ENCODE measurements at places on chromosomes 4 and X. TPM values are rescaled to one million over a fixed set of nuclear protein-coding genes. Genes with fewer than 3 reads are reported as not detected.

Gene FAM149A
- total RNA-seq = 0.80 TPM

Gene SSX4B
- not detected for total RNA-seq

Gene REELD1
- 0.18 TPM for total RNA-seq

Gene NUDT11
- 1.6 TPM for total RNA-seq

- H3K4me1 ChIP-seq = no peaks in the 10 kb centered on the region
- H3K4me3 ChIP-seq = no peak overlapping the region
- no peak for DNase-seq
- no peaks in the 10 kb centered on the region for H3K36me3 ChIP-seq
- H3K27me3 ChIP-seq = no peaks in the 10 kb centered on the region
These were observed 277.9 kb downstream of the TRIML1 start for GRCh38 chr4:188417181-188417580.

DNA sequence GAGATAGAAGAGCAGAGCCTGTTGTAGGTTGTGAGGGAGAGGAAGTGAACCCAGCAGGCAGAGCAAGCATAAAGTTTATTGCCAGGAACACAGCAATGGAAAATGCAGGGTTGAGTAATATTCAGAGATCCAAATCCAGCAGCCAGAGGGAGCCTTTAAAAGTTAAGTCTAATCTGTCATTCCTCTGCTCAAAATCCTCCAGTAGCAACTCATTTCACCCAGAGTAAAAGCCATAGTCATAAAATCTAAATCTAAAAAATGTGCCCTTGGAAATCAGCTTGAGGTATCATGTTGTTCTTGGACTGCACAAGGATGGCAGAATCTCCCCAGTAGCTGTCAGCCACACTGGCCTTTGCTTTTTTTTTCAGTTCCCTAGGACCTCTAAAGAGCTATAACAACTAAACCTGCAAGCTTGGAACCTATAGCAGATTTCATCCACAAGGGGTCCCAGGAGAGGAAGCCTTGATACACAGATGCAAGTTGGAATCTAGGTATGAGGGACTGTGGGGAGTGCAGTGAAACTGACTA lies 62.9 kb upstream of the FRAS1 start:
- no peak overlapping the region for H3K27ac ChIP-seq
- no peak overlapping the region for H3K4me3 ChIP-seq
- no peaks in the 10 kb centered on the region for H3K4me1 ChIP-seq
- no peaks in the 10 kb centered on the region for H3K36me3 ChIP-seq
- H3K27me3 ChIP-seq = no peaks in the 10 kb centered on the region
- no peak for DNase-seq

DNA sequence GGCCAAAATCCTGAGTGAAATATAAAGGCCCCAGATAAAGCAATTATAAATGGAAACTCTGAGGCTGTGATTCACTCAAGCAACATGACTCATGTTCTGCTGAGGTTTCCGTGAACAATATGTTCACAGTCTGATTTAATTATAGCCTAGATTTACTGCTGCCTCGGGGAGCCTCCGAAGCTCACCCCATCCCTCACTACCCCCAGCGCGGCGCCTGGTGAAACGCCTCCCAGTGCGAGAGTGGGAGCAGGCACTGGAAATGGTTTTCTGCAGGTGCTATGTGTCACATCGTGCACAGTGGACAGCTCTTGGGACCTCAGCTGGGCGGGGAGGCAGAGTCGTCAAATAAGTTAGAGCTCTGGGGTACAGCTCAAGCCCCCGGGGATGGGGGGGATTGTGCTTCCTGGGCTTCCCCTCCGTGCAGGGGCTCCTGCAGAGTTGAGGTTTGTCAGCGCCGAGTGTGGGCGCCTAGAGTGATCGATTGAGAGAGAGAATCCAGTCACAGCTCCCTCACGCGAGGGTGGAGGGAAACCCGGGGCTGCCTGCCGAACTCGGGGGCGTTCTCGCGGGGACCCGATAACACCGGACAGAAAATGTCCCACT lies 110.6 kb downstream of the PHKA2 start:
- no peaks in the 10 kb centered on the region for H3K27me3 ChIP-seq
- no peak overlapping the region for H3K4me3 ChIP-seq
- H3K36me3 ChIP-seq = no peaks in the 10 kb centered on the region
- H3K27ac ChIP-seq = no peak overlapping the region
- no peak for DNase-seq
- no peaks in the 10 kb centered on the region for H3K4me1 ChIP-seq

GRCh38 chrX:10242026-10242425 lies 85.3 kb downstream of the CLCN4 start:
- no peak overlapping the region for H3K4me3 ChIP-seq
- no peaks in the 10 kb centered on the region for H3K4me1 ChIP-seq

GRCh38 chrX:118049713-118050112 lies 66.9 kb downstream of the KLHL13 start:
- no peaks in the 10 kb centered on the region for H3K4me1 ChIP-seq
- H3K4me3 ChIP-seq = no peak overlapping the region
- H3K27ac ChIP-seq = no peak overlapping the region
- H3K36me3 ChIP-seq = no peaks in the 10 kb centered on the region
- H3K27me3 ChIP-seq = no peaks in the 10 kb centered on the region
- no peak for DNase-seq

GRCh38 chrX:110992611-110993010 lies 103.4 kb upstream of the PAK3 start:
- peak; percentile 0 for DNase-seq
- H3K36me3 ChIP-seq = no peaks in the 10 kb centered on the region
- no peaks in the 10 kb centered on the region for H3K27me3 ChIP-seq
- no peaks in the 10 kb centered on the region for H3K4me1 ChIP-seq
- no peak overlapping the region for H3K27ac ChIP-seq

DNA sequence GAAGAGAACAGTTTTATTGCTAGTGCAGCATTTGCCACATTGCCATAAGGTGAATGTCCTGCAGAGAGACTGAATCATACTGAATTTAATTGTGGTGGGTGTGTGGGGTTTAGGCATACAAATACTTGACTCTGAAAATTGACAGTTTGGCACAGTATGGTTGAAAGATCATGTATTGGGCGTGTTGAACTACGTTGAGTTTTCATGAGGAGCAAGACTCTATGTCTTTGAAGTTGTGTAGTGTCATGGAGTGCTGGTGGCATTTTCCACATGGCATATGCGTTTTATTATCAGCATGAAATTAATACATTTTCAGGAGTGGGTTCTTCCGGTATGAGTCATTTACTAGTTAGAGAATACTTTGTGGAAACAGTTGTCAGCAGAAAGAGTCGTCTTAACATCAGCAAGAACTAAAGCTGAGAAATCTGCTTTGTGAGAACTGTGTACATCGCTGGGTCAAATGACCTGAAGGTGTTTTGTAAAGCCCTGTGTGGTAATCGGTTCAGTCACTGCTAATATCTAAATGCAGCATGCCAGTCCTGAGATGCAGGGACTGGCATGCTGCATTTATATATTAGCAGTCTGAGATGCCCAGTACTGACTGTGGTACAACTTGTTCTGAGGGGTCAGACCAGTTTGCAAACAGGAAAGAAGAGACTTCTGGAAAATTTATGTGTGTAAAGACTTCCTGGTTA lies 50.3 kb downstream of the ARHGAP10 start:
- no peaks in the 10 kb centered on the region for H3K36me3 ChIP-seq
- H3K27ac ChIP-seq = no peak overlapping the region
- no peaks in the 10 kb centered on the region for H3K4me1 ChIP-seq
- no peaks in the 10 kb centered on the region for H3K27me3 ChIP-seq
- DNase-seq = no peak

- H3K36me3 ChIP-seq = no peaks in the 10 kb centered on the region
- H3K4me3 ChIP-seq = no peak overlapping the region
- H3K4me1 ChIP-seq = no peaks in the 10 kb centered on the region
- DNase-seq = no peak
- H3K27ac ChIP-seq = no peak overlapping the region
- H3K27me3 ChIP-seq = no peaks in the 10 kb centered on the region
These were observed 40.9 kb upstream of the HMX1 start for GRCh38 chr4:8912506-8912905.

DNA sequence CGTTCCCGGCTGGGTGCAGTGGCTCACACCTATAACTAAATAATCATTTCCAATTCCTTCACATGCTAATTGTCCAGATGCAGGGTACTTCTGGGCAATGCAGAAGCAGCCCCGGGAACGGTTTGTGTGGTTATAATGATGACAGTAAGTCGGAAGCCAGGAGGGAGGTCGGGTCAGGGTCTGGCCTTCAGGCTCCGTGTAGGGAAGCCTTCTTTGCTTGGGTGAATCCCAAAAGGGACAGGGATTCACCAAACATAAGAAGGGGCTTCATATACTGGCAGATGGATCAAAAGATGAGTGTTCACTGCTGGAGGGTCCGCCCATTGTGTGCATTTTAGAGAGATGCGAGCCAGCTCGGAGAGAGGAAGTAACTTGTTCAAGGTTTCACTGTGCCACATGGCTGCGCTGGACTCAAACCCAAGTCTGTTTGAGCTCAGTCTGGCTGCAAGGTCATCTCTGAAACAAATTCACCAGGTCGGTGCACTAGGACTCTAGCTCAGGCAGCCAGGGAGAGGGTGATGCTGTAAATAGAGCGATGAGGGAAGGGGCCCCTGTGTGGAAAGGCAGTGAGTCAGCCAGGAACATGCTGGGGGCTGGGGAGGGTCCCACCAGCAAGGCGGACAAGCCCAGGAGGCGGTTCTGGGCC lies 4.8 kb upstream of the KIAA0232 start:
- no peak for DNase-seq
- H3K36me3 ChIP-seq = no peaks in the 10 kb centered on the region
- H3K27ac ChIP-seq = peak overlapping the region; percentile 12
- H3K27me3 ChIP-seq = no peaks in the 10 kb centered on the region
- peaks cover 36% of the 10 kb centered on the region for H3K4me1 ChIP-seq

DNA sequence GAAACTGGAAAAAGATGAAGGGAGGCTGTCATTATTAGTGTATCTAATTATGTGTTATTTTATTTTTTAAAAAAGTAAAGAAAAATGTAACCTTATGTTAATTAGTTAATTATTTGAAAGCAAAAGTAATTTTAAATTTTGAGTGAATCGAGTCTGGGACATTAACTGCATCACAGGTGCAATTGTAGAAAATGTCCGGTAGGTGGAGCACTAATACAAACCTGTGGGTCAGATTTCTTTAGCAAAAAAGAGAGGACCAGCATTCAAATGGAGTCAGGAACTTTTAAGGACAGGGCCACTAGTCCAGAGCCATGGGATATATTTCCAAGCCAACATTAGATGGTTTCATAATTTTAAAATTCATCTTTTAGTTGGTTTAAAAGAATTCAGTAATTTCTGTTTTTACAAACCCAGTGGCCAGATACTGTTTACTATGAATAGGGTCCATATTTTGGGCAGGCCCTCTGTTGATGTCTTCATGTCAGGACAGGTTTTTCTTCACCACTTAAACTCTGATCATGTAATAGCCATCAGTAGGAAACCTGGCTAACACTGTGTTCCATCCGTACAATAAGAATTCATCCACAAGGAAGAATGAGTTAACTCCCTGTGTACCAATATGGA lies 27.2 kb downstream of the BST1 start:
- H3K36me3 ChIP-seq = no peaks in the 10 kb centered on the region
- no peaks in the 10 kb centered on the region for H3K4me1 ChIP-seq
- peak; percentile 44 for DNase-seq
- H3K27me3 ChIP-seq = no peaks in the 10 kb centered on the region
- no peak overlapping the region for H3K27ac ChIP-seq
- H3K4me3 ChIP-seq = no peak overlapping the region

GRCh38 chr4:131764730-131765129 lies 1384.4 kb upstream of the PCDH10 start:
- no peaks in the 10 kb centered on the region for H3K27me3 ChIP-seq
- no peak for DNase-seq
- H3K4me3 ChIP-seq = no peak overlapping the region
- no peaks in the 10 kb centered on the region for H3K36me3 ChIP-seq
- no peak overlapping the region for H3K27ac ChIP-seq

DNA sequence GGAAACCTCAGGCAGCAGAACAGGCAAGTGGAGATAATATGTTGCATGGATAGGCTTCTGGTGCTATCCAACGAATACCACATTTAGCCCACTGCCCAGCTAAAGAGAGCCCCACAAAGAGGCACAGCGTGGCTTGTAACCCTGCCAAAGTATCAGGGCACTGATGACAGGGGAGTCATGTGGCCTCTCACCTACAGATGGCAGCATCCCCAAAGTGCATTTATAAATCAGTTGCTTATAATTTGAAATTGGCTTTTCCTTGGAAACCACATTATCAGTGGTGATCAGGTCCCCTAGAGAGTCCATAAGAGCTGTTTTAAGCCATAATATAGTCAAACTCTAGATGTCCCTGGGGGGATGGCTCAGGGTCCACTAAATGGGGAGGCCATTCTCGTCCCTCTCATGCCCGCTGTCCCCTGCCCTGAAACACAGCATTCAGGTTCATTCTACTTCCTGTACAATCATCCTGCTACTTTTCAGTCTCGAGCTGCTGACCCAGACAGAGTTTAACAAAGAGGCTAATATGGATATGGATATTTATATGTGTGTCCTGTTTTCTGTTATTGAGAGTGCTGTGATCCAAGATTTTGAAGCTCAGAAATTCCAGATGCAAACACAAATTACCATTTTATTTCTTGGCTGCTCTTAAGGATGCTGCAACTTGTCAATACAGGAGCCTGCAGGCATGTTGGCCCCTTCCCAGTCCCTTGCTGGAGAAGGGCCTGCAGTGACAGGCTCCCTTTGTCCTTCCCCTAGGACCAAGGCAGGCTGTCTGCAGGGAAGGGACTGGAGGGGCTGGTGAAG lies 28.5 kb downstream of the SRPX start:
- no peaks in the 10 kb centered on the region for H3K36me3 ChIP-seq
- H3K4me1 ChIP-seq = no peaks in the 10 kb centered on the region
- H3K27me3 ChIP-seq = no peaks in the 10 kb centered on the region
- H3K27ac ChIP-seq = no peak overlapping the region
- no peak for DNase-seq
- no peak overlapping the region for H3K4me3 ChIP-seq

DNA sequence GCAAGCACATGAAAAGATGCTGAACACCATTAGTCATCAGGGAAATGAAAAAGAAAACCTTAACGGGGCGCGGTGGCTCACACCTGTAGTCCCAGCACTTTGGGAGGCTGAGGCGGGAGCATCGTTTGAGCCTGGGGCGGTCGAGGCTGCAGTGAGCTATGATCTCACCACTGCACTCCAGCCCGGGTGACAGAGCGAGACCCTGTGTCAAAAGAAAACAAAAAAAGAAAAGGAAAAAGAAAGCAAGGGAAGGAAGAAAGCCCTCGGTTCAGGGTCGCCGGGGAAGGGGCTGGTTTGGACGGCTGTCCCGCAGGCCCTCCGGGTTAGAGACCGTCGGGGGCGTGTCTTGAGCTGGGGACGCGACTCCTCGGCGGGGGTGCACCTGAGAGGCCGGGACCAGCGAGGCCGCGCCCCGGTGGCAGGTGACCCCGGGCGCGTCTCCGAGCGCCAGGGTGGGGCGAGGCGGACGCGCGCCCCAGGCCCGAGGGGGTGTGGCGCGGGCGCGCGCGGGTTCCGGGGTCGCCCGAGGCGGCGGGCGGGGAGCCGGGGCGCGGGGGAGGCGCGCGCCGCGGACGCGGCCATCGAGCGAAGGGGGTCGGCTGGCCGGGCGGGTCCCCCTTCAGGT lies 478 bp upstream of the PLXNA3 start:
- H3K27me3 ChIP-seq = no peaks in the 10 kb centered on the region
- peak overlapping the region; percentile 26 for H3K4me3 ChIP-seq
- peaks cover 5% of the 10 kb centered on the region for H3K4me1 ChIP-seq

GRCh38 chr4:67880866-67881610 lies 2.8 kb downstream of the TMPRSS11D start:
- no peaks in the 10 kb centered on the region for H3K36me3 ChIP-seq
- DNase-seq = no peak
- no peaks in the 10 kb centered on the region for H3K27me3 ChIP-seq
- H3K4me1 ChIP-seq = no peaks in the 10 kb centered on the region
- no peak overlapping the region for H3K27ac ChIP-seq
- H3K4me3 ChIP-seq = no peak overlapping the region
